ENCODE measurements at places on chromosomes 2 and 18.

GRCh38 chr2:85418132-85419008, at the start of gene SH2D6:
TSS of gene SH2D6 (plus strand) at chr2:85418714. CDS start at chr2:85429466, 10,752 bp downstream.
- no peaks in the 10 kb centered on the region for H3K36me3 ChIP-seq
- H3K4me1 ChIP-seq: no peaks in the 10 kb centered on the region
- peak within 1 kb of the TSS; percentile 53 for H3K4me3 ChIP-seq

GRCh38 chr2:190986221-190986953, 27.6 kb downstream of the STAT1 start:
- H3K4me1 ChIP-seq: no peaks in the 10 kb centered on the region
- H3K27me3 ChIP-seq: no peaks in the 10 kb centered on the region
- DNase-seq: no peak
- H3K27ac ChIP-seq: no peak overlapping the region

- no peaks in the 10 kb centered on the region for H3K27me3 ChIP-seq
- H3K4me1 ChIP-seq: no peaks in the 10 kb centered on the region
- no peak overlapping the region for H3K4me3 ChIP-seq
- H3K27ac ChIP-seq: no peak overlapping the region
- H3K36me3 ChIP-seq: no peaks in the 10 kb centered on the region
- DNase-seq: no peak
Observed at GRCh38 chr2:141878016-141878415, 252.8 kb downstream of the LRP1B start.

- H3K36me3 ChIP-seq: no peaks in the 10 kb centered on the region
- DNase-seq: peak; percentile 84
Observed at GRCh38 chr2:168247341-168248261, at the start of gene STK39. TSS of gene STK39 (minus strand) at chr2:168247595. CDS start at chr2:168247435, 160 bp downstream.

DNA sequence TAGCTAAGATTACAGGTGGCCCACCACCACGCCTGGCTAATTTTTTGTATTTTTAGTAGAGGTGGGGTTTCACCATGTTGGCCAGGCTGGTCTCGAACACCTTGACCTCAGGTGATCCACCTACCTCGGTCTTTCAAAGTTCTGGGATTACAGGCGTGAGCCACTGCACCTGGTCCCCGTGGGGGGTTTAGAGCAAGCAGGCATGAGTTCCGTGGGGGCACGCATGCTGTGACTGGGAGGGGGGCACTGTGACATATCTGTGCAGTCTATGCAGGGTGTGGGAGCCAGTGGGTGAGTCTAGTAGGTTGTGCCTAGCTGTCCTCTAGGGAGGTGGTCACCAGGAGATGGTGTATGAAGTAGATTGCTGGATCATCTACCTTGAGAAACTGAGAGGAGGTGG, 16.6 kb upstream of the ZDBF2 start:
- DNase-seq: no peak
- no peaks in the 10 kb centered on the region for H3K36me3 ChIP-seq
- H3K27ac ChIP-seq: no peak overlapping the region
- H3K4me1 ChIP-seq: no peaks in the 10 kb centered on the region
- H3K27me3 ChIP-seq: no peaks in the 10 kb centered on the region

DNA sequence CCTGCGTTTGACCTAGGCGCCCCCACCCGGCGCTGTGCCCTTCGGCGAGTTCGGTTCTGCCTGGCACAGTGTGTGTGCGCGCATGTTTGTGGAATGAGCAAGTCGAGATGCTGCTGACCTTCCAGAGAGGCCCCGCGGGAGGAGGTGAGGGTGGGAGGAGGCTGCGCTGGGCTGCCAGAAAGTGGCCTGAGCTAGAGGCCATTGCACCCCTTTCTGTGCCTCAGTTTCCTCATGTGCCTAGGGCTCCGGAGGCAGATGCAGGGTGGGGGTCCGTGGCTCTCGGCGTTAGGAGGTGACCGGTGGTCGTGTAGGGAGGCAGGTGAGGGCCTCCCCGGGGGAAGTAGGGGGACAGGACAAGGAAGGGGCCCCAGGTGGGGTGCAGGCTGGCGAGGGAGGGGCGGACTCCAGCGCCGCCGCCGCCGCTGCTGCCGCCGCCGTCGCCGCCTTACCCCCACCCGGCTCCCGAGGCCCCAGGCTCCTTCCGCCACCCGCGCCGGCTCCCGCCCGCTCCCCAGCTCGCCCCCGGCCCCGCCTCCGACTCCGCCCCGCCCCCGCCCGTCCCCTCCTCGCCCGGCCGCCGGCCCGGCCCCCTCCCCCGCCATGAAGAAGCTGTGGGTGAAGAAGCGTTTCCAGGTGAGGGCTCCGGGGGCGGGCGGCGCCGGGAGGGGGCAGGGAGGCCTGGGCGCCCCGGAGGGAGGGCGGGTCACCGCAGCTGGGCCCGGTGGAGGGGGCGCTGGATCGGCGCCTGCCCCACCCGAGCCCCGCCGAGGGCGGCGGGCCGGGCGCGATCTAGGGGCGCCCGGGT, 7.0 kb downstream of the SPEG start:
- H3K36me3 ChIP-seq: no peaks in the 10 kb centered on the region
- H3K4me1 ChIP-seq: no peaks in the 10 kb centered on the region
- DNase-seq: peak; percentile 86
- peak overlapping the region; percentile 93 for H3K4me3 ChIP-seq

GRCh38 chr18:11293794-11294193, 144.4 kb upstream of the PIEZO2 start:
- H3K27ac ChIP-seq: no peak overlapping the region
- no peaks in the 10 kb centered on the region for H3K4me1 ChIP-seq
- H3K4me3 ChIP-seq: no peak overlapping the region
- no peaks in the 10 kb centered on the region for H3K36me3 ChIP-seq
- no peaks in the 10 kb centered on the region for H3K27me3 ChIP-seq
- DNase-seq: no peak

- H3K36me3 ChIP-seq: no peaks in the 10 kb centered on the region
- no peak overlapping the region for H3K4me3 ChIP-seq
- H3K27me3 ChIP-seq: no peaks in the 10 kb centered on the region
- H3K27ac ChIP-seq: no peak overlapping the region
Observed at GRCh38 chr2:189782221-189782671, 1.9 kb downstream of the ORMDL1 start.

DNA sequence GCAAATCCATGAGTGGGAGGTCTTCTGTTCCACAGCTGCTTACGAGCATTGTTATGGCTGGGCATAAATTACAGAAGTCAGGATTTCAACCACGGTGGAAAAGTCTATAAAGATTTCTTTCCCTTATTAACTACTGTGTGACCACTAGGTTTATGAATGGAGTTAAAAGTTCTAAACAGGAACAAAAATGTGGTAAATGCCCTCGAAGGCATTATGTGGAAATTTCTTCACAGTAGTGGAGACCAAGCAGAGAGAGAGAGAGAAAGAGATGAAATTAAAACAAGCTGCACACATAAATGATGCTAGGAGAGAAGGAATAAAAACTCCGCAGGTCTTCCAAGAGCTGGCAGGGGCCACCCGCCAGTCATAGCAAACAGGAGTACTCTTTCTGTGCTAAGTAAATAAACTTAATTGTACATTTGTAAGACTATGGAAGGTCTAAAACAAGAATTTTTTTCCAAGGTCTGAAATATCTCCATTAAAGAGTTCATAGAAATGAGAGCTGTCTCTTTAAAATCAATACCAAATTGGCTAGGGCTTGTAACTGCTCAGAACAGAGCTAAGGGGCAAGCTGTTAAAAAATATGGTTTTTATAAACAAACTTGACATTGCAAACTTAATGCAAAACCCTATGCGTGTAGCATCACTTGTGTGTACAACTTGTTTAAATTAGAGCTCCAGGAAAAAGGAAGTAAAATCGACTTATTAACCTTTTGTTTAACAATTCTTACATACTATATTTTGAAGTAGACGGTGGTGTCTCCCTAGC, 438.2 kb downstream of the MEIS1 start:
- no peak overlapping the region for H3K4me3 ChIP-seq
- no peak overlapping the region for H3K27ac ChIP-seq
- no peaks in the 10 kb centered on the region for H3K4me1 ChIP-seq
- no peaks in the 10 kb centered on the region for H3K27me3 ChIP-seq

GRCh38 chr2:110780461-110780860, 48.1 kb downstream of the ACOXL start:
- DNase-seq: no peak
- H3K36me3 ChIP-seq: no peaks in the 10 kb centered on the region

GRCh38 chr18:45435810-45436209, 179.5 kb upstream of the SLC14A2 start:
- no peaks in the 10 kb centered on the region for H3K27me3 ChIP-seq
- no peak overlapping the region for H3K27ac ChIP-seq
- DNase-seq: no peak
- H3K4me1 ChIP-seq: no peaks in the 10 kb centered on the region
- H3K4me3 ChIP-seq: no peak overlapping the region

DNA sequence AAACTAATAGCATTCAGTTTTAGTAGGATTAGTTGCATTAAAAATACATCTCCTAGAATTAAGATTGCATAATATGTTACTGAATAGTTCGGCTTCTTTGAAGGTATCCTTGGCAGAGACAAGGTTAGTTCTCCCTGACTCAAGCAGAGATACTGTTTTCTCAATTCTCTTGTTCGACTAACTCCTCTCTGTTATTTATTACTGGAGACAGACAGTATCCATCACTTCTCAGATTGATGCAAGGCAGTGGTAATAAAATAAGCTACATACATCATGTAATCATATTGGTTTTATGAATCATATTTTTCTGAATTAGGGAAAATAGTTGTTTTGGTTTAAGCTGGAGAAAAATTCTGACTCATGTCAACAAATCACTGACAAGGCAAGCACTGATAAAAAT, 134.8 kb downstream of the SLC8A1 start:
- no peaks in the 10 kb centered on the region for H3K4me1 ChIP-seq

DNA sequence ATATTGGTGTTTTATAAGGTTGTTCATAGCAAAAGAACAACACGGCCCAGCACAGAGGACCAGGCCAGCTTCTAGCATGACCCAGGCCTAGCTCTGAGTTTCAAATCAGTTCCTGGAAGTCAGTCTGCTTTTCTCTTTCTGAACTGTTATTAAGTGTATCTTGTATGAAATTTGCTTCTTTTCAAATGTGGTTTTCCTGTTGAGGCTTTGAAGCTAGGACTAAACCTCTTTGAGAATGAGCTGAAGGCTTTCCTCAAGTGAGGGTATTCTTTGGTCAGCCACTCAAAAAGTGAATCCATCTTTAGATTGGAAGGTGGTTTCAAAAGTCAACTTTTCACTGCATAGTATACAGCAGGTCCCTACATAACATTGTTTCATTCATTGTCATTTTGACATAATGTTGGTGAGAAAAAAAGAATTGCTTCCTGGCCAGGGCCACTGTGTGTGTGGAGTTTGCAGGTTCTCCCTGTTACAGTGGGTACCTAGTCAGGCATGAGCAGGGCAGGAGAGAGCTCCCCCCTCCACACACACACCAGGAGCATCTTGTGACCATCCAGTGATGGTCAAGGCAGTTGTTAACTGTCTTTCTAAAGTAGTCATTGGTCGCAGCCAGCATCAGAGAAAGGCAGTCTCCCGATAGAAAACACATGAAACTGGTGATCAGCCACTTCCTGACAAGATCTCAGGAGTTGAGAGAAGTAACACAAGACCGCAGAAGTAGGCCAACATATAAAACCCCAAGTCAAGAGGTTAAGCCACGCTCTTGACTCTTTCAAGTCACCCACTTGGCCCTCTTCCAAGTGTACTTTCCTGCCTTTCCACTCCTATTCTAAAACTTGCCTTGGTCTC, 6.7 kb upstream of the ACAA2 start:
- no peak overlapping the region for H3K27ac ChIP-seq
- H3K36me3 ChIP-seq: no peaks in the 10 kb centered on the region
- no peak overlapping the region for H3K4me3 ChIP-seq

- no peaks in the 10 kb centered on the region for H3K36me3 ChIP-seq
- H3K4me3 ChIP-seq: no peak overlapping the region
- no peak for DNase-seq
- H3K4me1 ChIP-seq: no peaks in the 10 kb centered on the region
- no peak overlapping the region for H3K27ac ChIP-seq
- no peaks in the 10 kb centered on the region for H3K27me3 ChIP-seq
Observed at GRCh38 chr2:161379740-161380139, 36.4 kb upstream of the TBR1 start.

- no peaks in the 10 kb centered on the region for H3K36me3 ChIP-seq
- DNase-seq: no peak
- H3K27ac ChIP-seq: no peak overlapping the region
Observed at GRCh38 chr2:241514553-241514952, 6.2 kb upstream of the STK25 start.

- H3K36me3 ChIP-seq: no peaks in the 10 kb centered on the region
- no peaks in the 10 kb centered on the region for H3K27me3 ChIP-seq
- no peak overlapping the region for H3K4me3 ChIP-seq
- DNase-seq: peak; percentile 20
- H3K27ac ChIP-seq: no peak overlapping the region
Observed at GRCh38 chr2:26559556-26559955, 81.6 kb downstream of the CIB4 start.

GRCh38 chr18:8212896-8213780, 396.1 kb upstream of the RAB12 start:
- H3K4me3 ChIP-seq: no peak overlapping the region
- no peaks in the 10 kb centered on the region for H3K36me3 ChIP-seq
- H3K4me1 ChIP-seq: no peaks in the 10 kb centered on the region

- no peaks in the 10 kb centered on the region for H3K36me3 ChIP-seq
- H3K4me3 ChIP-seq: no peak overlapping the region
- H3K27me3 ChIP-seq: no peaks in the 10 kb centered on the region
- no peak for DNase-seq
- H3K4me1 ChIP-seq: no peaks in the 10 kb centered on the region
- no peak overlapping the region for H3K27ac ChIP-seq
Observed at GRCh38 chr2:100453853-100454252, 16.4 kb upstream of the NMS start.

DNA sequence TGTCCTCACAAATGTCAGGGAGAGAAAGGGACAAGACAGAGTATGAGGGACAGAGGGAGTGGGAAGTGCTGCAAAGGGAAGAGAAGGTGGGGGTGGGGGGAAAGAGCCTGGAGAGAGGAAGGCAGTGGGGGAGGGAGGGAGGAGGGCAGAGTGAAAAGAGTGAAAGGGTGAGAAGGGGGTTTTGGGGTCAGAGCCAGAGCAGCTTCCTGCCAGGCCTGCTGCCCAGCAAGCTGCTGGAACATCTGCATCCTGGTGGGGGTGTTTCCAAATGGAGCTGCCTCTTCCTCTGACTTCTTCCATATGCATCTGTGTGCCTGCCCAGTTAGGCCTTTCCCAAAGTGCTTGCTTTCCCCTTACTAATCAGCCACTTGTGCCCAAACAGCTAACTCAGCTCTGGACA, 94.3 kb upstream of the CELF4 start:
- DNase-seq: no peak
- H3K4me3 ChIP-seq: no peak overlapping the region
- no peaks in the 10 kb centered on the region for H3K27me3 ChIP-seq

DNA sequence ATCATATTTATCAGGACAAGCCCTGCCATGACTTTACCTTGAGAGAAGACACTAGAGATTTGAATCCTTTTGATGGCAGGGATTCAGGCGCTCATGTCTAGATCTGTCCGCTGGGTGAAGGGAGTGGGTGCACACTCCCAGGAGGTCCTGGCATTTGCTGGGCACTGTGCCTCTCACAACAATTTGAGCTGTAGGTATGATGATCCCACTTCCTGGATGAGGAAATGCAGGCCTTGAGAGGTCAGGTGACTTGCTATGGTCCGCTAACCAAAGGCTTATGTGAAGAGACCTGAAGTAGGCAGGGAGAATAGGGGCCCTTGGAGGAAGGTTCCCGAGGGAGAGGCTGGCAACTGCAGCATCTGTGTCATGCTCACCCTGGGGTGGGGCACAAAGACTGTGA, 206.1 kb downstream of the HAUS1 start:
- no peak for DNase-seq
- H3K27ac ChIP-seq: no peak overlapping the region
- H3K36me3 ChIP-seq: no peaks in the 10 kb centered on the region
